ENCODE measurements at places on chromosomes 16 and 17.

DNA sequence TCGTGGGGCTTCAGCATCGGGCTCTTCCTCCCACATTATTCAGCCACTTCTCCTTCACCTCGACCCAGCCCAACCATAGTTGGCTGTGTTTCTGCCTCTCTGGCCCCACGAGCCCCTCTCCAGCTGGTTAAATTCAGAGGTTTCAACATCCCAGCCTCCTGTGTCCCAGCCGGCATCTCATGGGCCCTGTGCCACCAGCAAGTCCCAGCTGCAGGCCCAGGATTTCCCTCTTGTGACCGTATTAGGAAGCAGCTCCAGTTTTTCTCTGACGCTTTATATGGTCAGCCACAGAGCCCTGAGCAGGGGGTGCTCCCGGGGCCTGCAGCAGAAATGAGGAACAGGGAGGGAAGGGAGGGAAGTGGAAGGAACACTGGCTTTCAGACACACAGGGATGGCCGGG lies 27.4 kb downstream of the MYH11 start:
- no peak for DNase-seq

GRCh38 chr16:86195863-86196630 lies 297.1 kb downstream of the IRF8 start:
- no peak for DNase-seq

GRCh38 chr17:1473170-1473569 lies 17.1 kb upstream of the CRK start:
- DNase-seq, result no peak

DNA sequence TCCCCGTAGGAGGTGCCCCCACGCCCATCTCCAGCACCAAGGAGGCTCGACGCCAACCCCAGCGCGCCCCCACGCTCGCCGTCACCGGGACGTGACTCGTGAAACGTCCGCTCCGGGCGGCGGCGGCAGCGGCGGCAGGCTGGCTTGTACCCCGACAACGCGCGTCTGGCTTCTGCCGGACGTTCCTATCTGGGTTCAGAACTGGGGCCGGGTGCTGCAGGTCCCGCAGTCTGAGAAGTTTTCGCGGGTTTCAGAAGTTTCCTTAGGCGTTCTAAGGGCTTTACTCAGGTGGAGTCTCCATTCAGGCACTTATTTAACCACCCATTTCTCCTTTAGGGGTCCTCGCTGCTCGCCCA lies 672 bp upstream of the ALKBH5 start:
- peak; percentile 75 for DNase-seq

GRCh38 chr16:76976101-76976500 lies 214.9 kb upstream of the MON1B start:
- no peak for DNase-seq

GRCh38 chr17:81287741-81288430 lies 7.2 kb downstream of the SLC38A10 start:
- no peak for DNase-seq

DNA sequence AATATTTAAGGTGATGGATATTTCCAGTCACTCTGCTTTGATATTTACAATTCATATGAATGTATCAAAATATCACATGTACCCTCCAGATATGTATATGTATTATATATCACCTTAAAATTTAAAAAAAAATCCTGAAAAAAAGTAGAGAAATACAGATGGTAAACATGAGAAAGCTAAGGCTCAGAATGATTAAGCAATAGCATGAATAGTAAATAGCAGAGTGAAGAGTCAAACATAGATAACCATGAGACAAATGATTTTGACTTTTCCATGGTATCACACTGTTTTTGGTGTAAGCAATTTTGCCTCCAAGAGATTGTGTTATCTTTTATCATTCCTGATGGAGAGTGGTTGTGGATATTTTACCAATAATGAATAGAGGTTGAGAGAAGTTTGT lies 868.8 kb downstream of the CDH11 start:
- DNase-seq, result no peak

DNA sequence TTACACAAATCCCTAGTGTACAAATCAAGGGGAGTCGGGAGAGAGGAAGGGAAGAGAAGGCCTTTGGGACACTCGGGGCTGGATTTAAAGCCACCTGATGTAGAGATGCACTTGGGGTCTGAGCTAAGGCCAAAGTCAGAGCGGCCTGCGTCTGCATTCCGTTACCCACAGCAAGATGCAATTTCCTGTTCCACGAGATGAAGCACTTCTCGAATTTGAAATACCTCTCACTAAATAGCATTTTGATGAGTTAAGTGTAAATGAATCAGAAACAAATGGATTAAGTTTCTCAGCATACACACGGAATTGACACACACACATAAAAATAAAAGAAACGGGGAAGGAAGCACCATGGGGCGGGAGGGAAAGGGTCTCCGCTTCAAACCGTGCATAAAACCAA lies 386.0 kb downstream of the SOX9 start:
- DNase-seq, result no peak

- no peak for DNase-seq
These were observed 5.5 kb downstream of the DOK4 start for GRCh38 chr16:57480754-57481230.

- no peak for DNase-seq
These were observed 417.2 kb upstream of the XYLT1 start for GRCh38 chr16:17887963-17888362.

GRCh38 chr16:27728691-27729090 lies 178.7 kb downstream of the KATNIP start:
- DNase-seq, result no peak

- DNase-seq, result no peak
These were observed 102.8 kb downstream of the CMIP start for GRCh38 chr16:81547194-81547938.

DNA sequence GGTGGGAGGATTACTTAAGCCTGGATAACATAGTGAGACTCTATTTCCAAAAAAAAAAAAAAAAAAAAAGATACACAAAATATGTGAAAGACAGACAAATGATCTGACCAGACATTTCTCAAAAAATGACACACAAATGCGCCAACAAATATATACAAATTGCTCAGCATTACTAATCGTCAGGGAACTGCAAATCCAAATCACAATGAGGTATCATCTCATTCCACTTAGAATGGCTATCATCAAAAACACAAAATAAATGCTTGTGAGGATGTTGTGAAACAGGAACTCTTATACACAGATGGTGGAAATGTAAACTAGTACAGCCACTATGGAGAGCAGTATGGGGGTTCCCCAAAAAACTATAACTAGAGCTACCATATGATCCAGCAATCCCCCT lies 62.4 kb downstream of the STX8 start:
- no peak for DNase-seq

- DNase-seq, result no peak
These were observed 10.3 kb downstream of the TOB1 start for GRCh38 chr17:50855708-50856330.

DNA sequence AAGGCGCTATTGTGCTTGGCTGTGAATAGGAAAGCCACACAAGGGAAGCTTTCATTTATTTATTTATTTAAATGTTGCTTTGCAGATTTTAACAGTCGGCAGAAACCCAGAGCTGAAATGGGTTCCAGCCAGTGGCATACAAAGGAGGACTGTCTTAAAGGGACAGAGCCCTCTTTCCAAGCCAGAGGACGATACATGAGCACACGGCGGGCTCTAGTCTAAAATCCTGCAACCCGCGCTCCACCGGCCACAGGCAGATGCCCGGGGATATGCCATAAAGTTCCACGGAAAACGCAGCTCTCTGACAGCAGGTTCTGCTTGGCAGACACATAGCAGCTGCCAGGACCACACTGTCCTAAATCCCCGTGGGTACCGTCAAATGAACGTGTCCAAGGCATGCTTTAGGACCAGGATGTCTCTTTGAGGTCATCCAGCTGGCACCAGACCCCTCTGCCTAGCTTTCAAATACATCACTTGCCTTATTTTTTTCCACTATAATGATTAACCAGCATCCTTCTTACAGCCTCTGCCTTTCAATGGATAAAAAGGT lies 64.6 kb downstream of the CYTH1 start:
- no peak for DNase-seq

GRCh38 chr16:50234771-50235556 lies 31.4 kb upstream of the ADCY7 start:
- no peak for DNase-seq

Data from NCI-H748 treated with DMSO at 0.1 percent for 48 hours (cell line).